ENCODE measurements at places on chromosomes 11 and 22.
A peak's percentile ranks its signal among the peaks of the same experiment; 100 is the strongest.

DNA sequence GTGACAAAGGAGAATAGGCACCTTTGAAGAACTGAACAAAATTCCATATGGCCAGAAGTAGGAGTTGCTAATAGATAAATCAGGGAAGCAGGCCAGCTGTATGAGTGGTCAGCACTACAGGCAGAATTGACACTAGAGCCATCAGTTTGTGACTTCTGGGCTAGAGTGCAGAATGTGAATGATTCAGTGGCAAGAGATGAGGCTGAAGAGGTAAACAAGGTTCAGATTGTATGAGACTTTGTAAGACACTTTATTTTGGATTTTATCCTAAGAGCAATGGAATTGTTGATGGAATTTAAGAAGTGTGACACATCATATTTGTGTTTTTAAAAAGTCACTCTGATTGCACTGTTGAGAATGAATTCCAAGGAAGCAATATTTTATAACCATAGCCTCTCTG lies 12.9 kb downstream of the BIRC3 start:
- DNase-seq: no peak

DNA sequence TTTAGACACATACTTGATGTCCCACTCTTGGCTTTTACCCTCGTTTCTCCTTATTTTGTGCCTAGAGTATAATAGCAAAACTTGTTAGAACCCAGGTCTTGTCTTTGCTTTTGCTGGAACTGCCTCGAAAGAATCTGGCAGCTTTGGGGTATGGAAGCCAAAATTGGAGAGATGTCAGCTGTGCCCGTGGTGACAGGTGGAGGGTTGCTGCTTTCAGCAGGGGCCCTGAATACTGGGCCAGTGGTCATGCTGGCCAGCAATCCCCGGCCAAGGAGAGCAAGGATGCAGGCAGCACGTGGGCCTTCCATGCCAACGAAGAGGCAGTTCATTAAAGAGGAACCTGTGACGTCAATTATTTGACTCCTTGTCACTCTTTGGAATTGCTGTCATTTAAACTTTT lies 181.1 kb downstream of the HIPK3 start:
- DNase-seq: no peak

GRCh38 chr22:29550005-29550404 lies 3.6 kb downstream of the THOC5 start:
- DNase-seq: no peak

DNA sequence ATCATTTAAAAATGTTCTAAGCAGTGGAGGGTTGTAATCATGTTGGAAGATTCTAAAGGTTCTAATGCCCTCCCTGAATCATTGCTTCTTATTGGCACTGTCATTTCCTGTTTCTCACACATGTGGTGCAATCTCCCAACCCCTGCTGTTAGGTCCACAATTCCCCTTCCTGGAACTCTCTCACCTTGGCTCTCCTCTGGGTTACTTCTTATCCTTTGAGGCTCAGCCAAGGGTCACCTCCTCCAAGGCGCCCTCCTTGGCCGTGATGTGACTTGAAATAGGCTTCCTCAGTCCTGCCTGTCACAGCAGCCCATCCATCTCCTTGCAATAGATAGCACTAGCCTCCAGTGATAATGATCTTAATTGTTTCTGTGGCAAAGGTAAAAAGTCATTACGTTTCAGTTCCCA lies 149.8 kb downstream of the TTC17 start:
- no peak for DNase-seq

- DNase-seq: peak; percentile 54
These were observed 1.8 kb downstream of the KCNK7 start for GRCh38 chr11:65593518-65594414.

DNA sequence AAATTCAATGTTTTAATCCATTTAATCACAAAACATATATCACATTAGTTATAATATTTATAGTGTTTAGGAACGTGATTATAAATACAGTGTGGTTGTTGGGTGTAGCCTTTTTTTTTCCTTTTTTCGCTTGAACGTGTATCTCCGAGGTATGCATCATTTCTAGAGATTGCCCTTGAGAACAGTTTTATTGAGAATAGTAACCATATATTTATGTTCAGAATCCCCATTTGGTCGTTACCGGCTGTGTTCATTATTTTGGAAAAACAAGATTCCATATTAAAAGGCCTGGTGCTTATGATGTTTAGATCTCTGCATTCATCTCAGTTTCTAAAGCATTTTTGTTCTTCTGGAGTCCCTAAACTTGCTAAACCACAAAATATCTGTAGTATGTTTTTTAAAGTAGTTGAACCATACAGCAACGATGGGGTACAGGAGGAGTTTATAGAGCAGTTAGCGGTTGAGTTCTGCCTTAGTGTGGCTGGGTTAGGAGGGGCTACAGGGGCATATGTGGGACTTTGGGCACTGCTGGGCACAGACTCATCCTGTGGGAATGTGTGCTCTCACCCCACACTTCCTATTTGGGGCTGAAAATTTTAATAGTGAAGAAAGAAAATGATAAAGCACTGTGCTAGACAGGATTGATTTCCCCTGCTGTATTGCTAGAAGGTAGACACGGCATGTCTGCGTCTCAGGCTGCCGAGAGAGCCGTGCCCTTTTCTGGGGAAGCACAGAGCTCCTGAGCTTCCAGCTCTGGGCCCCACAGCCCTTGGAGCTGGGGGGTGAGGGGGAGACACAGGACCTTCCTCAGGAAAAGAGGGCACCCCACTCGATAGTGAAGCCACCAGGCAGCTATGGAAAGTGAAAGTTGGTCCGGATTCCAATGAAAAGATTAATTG lies 81.5 kb upstream of the PPARA start:
- DNase-seq: no peak

DNA sequence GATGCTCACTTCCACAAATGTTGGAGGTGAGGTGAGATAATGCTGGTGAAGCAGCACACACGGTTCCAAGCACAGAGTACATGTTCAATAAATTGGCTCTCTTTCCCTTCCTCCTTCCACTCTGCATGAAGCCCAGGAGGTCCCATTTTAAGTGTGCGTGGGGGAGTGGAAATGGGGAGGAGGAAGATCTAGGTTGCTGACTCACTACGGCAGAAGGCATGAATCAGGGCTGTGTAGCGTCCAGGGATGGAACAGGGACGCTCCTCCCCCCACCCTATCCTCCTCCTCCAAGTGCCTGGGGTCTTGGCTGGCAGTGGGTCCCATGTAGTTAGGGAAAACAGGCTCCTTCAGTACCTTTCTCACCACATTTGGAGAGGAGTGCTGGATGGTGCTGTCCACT lies 44.2 kb downstream of the TRIM66 start:
- no peak for DNase-seq

DNA sequence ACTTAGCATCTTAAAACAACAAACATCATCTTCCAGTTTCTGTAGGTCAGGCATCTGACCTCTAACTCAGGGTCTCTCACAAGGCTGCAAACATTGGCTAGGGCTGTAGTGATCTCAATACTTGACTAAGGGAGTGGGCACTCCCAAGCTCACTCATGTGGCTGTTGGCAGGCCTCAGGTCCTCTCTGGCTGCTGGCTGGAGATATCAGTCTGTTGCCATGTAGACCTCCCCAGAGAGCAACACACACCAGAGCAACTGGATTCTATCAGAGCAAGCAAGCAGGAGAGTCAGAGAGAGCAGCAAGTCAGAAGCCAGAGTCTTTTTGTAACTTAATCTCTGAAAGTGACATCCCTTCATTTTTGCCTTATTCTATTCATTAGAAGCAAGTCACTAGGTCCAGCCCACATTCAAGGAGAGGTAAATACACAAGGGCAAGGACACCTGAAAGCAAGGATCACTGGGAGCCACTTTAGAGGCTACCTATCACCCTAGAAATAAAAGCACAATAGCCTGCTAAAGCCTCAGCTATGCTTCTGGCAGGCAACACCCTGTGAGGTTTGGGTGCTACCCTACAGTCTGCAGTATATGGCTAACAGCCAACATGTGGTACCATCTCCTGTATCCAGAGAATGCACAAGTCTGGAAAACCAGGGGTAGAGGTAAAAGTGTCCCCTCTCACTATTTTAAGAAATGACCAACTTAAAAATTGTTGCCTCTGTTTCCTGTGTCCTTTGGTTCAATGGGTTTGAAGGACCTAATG lies 33.5 kb upstream of the CD44 start:
- DNase-seq: no peak

DNA sequence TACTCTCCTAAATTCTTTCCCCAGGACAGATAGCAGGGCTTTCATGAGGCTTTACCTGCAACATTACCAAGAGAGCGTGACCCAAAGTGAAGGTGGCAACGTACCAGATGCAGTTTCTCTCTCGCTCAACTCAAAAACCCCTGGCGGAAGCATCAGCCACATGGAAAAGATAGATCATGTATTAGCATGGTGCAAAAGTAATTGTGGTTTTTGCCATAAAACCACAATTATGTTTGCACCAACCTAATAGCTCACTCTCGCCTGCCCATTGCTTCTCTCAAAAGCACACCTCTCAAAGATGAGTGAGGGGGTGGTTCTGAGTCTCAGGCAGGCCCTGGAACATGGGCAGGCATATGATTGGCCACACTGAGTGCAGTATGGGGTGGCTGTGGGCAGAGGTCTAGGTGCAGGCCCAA lies 7.0 kb downstream of the MS4A6A start:
- DNase-seq: no peak

GRCh38 chr11:68166969-68167368 lies 45.8 kb upstream of the CHKA start:
- DNase-seq: no peak

GRCh38 chr22:30016596-30016995 lies 63.7 kb upstream of the HORMAD2 start:
- no peak for DNase-seq

GRCh38 chr11:48005136-48005535 lies 24.8 kb downstream of the PTPRJ start:
- DNase-seq: peak; percentile 59

DNA sequence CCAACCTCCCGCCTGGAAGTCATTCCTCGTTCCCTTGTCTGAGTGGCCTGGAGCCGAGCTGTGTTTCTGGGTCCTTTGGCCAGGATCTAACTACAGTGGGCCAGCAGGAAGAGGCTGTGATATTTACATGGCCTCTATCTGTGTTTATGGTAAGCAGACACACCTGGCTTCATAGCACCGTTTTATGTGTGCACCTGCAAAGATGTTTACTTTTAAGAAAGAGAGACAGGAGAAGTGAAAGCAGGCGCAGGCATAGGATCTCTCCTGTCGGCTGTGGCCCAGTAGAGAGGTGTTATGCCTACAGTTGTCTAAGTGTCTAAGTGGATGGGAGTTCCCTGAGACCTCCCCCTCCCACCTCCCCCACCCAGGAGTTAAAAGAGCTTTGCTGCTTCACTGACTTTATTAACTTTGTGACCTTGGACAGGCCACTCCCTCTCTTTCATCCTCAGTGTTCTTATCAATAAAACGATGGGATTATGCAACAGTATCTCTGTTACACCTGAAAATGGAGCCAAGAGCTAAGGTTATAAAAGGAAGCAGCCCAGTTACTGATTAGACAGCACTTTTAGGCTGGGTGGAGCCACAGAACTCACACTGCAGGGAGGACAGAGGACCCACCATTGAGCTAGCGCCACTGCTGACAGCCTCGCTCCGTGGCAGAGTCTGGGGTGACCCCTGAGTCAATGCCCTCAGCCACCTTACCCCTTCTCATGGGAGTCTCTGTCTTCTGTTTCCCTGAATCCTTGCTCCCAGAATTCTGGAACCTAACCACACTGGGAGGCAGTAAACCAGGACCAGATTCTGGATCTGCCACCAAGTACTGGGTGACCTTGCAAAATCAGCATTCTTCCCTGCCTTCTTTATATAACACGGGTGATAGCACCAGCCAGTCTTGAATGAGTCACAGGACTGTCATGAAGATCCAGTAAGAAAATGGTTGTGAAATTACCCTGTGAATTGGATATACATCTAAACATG lies 22.0 kb downstream of the ST14 start:
- DNase-seq: no peak

- peak; percentile 4 for DNase-seq
These were observed 44.7 kb downstream of the CCDC90B start for GRCh38 chr11:83241291-83241946.

DNA sequence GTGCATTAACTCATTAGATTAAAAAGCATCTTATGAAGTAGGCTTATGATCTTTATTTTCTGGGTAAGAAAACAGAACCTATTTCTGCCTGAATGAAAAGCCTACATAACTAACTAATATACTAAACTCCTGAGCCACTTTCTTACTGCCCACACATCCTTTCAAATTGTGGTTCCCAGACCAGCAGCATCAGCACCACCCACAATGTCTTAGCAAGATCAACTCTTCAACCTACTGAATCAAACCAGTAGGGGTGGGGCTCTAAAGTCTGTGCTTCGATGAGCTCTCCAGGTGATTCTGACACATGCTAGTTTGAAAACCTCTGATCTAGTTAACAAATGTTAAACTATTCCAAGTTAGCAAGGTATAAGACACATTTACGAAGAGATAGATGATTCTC lies 462.4 kb downstream of the DLG2 start:
- no peak for DNase-seq

DNA sequence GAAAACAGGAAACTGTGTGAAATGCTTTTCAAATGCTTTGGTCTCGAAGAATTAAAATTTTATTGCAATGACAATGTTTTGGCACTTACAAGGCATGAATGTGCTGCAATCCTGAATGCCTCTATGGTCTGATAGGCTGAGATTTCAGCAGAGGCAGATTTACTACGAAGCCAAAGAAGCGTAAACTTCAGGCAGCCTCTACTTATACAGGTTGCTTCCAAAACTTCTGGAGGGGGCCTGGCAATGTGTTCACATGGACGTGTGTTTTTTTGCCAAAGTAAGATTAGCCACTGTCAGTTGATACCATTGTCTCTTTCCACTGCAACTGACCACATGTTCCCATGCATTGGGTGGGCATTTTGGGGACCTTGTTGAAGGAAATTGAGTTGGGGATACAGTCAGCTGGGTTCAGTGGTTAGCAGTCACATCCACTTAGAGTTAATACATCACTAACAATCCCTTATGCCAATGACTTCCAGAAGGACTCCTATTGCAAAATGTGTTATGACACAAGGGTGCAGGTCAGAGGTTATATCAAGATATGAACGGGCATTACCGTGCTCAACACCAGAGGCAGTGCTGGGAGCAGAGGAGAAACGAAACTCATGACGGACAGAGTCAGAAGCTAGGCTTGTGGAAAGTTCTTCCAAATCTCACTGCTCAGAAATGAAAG lies 48.8 kb downstream of the ABTB2 start:
- no peak for DNase-seq

- DNase-seq: no peak
These were observed 10.2 kb downstream of the TUBA8 start for GRCh38 chr22:18120857-18121256.

DNA sequence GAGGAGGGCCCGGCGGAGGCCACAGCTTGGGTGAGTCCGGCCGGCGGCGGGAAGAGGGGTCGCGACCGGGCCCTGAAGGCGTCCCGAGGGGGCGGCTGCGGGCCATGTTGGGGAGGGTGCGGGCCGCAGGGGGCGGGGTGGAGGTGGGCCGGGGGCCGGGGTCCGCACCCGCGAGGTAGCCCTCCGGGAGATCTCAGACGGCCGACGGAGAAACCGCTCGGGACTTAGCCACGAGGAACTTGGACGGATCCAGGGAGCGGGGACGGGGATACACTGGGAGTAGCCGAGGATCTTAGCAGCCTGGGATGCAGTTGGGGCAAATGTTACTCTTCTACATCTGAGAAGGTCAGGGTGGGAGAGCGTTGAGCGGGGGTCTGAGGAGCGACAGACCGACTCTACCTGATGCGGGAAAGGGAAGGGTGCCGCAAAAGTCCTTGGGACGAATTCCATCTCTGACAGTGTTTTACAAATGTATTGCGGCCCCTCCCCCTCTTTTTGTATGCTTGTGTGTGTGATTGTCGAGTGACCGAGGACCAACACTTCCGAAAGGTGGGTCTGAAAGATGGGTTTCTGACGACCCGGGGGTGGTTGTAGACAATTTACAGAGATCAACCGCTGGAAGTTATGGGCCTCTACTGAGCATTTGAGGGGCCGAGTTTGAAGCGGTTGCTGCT lies 658 bp downstream of the STIP1 start:
- DNase-seq: peak; percentile 54

GRCh38 chr11:68973219-68973618 lies 7.6 kb downstream of the MRGPRD start:
- no peak for DNase-seq
